ENCODE measurements at places on chromosomes 7 and 10.

DNA sequence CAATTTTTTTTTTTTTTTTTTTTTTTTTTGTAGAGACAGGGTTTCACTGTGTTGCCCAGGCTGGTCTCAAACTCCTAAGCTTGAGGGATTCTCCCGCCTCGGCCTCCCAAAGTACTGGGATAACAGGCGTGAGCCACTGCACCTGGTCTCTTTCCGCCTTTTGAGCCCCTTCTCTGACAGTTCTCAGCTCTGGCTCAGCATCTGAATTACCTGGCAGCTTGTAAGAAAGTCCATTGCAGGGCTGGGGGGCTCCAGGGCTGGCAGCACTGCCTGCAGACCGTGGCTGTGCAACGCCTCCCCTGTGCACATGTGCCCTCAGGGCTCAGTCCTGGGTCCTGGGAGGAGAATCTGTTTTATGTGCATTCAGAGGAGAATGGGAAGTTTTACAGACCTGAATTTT lies 37.6 kb downstream of the VWA2 start:
- no peak for DNase-seq

- no peak for DNase-seq
Observed at GRCh38 chr10:110672580-110672919, 28.4 kb downstream of the RBM20 start.

DNA sequence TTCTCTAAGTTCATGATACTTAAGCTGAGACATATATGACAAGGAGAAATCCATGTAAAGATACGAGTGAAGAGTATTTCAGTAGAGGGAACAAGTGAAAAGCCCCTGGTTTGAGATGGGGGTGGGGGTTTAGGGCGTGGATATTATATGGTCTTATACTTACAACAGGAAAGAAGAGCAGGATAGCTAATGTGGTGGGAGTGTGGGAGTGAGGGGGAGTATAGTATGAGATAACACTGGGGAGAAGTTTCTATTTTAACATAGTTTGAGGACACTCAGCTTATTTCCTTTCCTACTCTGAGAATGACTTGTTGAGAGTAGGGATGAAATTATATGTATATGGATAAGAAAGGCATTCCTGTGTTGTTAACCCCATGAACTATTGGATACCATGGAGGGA lies 36.5 kb downstream of the MCU start:
- peak; percentile 42 for DNase-seq

DNA sequence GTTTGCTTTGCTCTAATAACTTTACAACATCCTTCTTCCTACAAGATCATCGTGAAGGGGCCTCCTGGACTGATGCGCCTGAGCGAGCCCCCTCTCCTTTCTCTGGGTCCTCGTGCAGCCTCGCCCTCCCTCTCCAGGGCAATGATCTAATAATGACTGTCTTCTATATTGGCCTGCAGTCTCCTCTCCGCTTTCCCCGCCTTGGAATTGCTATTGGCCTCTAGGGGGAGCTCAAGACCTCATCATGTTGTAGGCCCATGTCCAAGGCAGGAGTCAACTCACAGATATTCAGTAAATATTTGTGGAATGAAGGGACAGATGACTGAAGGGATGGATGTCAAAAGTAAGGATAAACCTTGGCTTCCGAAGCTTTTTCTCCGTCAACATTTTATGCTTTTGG lies 1180.3 kb downstream of the TYW1 start:
- DNase-seq: peak; percentile 59

GRCh38 chr10:1043532-1043995 lies 5.4 kb downstream of the IDI1 start:
- peak; percentile 52 for DNase-seq

- DNase-seq: peak; percentile 38
Observed at GRCh38 chr10:118732245-118733165, 22.3 kb downstream of the CACUL1 start.

Data from suppressor macrophage treated with lipopolysaccharide for 1 hour (primary cell).